Eye (tissue), 1 donor: ENCODE measurements at places on chromosomes 11 and 22.
A peak's percentile ranks its signal among the peaks of the same experiment; 100 is the strongest.

DNA sequence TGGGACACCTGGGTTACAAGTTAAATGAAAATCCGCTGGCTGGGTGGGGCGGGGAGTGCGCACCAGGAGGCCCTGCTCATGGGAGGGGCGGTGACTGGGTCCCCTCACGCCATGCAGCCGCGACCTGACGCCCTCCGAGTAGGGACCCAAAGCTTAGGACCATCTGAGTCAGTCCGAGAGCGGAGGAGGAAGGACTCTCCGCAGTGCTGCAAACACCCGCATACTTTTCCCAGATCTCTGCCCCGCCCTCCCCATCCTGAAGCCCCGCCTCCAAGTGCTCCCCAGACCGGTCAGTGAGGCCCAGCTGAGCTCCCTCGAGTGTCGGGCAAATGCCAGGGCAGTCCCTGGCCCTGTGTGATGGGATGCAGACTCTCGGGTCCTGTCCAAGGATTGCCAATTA, 6.6 kb upstream of the FLI1 start:
- no peak for DNase-seq

GRCh38 chr22:50144005-50144614, 26.4 kb upstream of the PANX2 start:
- no peak for DNase-seq

DNA sequence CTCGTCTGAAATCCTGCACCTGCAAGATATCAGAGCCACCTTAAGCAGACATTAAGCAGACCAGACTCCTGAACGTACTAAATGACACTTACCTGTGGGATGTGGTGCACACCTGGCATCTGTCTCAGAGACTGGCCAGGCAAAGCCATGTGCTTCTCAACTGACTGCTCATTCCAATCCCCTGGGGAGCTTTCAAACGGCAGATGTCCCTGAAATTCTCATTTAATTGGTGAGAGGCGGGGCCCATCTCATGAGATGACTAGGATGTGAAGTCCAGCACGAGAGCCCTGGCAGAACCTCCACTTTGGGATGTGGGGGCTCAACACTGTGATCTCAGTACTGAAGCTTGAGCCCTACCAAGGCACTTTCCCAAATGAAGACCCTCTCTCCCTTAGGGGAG, 84.9 kb upstream of the HMGXB4 start:
- peak; percentile 16 for DNase-seq

GRCh38 chr11:59765068-59765735, 10.0 kb downstream of the STX3 start:
- DNase-seq, result no peak

GRCh38 chr11:60477035-60477445, 15.5 kb upstream of the MS4A12 start:
- no peak for DNase-seq

GRCh38 chr11:9851366-9851765, 187.5 kb downstream of the SWAP70 start:
- no peak for DNase-seq

- peak; percentile 95 for DNase-seq
Observed at GRCh38 chr11:45110562-45110961, 35.9 kb upstream of the PRDM11 start.
